ENCODE measurements at places on chromosomes 11 and 22.

GRCh38 chr11:33598426-33599069 is 102.1 kb downstream of the C11orf91 start:
- no peak for DNase-seq

DNA sequence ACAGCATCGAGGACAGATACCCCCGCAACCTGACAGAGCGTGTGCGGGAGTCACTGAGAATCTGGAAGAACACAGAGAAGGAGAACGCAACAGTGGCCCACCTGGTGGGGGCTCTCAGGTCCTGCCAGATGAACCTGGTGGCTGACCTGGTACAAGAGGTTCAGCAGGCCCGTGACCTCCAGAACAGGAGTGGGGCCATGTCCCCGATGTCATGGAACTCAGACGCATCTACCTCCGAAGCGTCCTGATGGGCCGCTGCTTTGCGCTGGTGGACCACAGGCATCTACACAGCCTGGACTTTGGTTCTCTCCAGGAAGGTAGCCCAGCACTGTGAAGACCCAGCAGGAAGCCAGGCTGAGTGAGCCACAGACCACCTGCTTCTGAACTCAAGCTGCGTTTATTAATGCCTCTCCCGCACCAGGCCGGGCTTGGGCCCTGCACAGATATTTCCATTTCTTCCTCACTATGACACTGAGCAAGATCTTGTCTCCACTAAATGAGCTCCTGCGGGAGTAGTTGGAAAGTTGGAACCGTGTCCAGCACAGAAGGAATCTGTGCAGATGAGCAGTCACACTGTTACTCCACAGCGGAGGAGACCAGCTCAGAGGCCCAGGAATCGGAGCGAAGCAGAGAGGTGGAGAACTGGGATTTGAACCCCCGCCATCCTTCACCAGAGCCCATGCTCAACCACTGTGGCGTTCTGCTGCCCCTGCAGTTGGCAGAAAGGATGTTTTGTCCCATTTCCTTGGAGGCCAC is 3.3 kb downstream of the FADD start:
- DNase-seq = no peak

DNA sequence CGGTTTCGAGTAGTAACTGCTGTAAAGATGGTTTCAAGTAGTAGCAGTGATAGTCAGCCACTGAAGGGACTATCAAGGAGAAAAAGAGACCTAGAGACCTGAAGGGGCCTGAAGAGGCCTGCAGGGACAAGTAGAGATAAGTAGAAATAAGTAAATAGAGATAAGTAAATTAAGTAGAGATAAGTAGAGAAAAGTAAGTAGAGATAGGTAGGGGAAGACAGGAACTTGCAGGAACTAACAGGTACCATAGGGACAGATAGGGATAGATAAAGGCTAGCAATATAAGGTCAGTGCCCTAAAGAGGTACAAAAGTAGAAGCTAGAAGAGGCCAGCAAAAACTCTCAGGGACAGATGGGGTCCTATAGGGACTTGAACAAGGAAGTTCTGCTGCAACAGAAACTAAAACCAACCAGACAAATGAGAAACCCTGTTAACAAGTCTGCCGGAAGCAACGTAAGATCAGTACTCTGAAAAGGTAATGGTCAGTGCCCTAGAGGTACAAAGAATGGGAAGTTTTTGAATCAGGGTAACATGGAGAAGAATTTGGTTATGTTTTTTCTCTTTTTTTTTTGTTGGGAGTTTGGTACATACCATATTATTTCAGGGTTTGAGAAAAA is 9.6 kb upstream of the SC5D start:
- no peak for DNase-seq

DNA sequence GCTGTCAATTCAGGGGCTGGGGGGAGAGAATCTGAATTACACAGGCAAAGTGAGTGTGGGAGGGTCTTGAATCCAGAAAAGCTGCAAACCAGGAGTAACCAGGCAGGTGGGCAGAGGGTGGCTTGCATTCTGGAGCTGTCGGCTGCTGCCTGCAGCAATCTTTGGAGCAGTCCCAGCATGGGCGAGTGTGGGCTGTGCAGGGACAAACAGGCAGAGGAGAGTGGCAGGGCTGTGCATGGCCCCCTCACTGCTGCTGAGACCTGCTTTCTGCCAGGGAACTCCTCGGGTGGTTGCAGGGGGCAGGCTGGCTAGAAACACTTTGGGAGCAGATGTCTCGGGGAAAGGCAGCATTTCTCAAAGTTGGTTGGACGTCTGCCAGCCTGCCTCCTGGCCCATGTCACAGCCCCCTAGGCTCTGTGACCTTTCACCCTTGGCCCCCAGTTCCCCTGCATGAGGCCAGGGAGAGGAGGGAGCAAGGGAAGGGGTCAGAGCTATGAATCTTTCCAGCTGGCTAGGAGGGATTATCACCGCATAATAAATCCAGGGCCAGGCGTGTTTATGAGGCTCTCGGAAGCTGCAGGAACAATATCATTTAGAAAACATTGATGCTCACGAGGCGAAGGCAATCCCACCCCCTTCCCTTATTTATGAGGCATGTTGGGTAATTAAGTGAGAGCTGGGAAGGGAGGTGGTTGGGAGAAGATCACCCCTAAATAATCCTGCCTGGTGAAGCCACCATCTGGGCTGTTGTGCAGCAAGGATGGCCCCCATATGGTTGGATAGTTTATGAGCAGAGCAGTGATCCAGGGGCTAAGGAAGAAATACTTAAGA is 212.3 kb upstream of the NCAM1 start:
- no peak for DNase-seq

DNA sequence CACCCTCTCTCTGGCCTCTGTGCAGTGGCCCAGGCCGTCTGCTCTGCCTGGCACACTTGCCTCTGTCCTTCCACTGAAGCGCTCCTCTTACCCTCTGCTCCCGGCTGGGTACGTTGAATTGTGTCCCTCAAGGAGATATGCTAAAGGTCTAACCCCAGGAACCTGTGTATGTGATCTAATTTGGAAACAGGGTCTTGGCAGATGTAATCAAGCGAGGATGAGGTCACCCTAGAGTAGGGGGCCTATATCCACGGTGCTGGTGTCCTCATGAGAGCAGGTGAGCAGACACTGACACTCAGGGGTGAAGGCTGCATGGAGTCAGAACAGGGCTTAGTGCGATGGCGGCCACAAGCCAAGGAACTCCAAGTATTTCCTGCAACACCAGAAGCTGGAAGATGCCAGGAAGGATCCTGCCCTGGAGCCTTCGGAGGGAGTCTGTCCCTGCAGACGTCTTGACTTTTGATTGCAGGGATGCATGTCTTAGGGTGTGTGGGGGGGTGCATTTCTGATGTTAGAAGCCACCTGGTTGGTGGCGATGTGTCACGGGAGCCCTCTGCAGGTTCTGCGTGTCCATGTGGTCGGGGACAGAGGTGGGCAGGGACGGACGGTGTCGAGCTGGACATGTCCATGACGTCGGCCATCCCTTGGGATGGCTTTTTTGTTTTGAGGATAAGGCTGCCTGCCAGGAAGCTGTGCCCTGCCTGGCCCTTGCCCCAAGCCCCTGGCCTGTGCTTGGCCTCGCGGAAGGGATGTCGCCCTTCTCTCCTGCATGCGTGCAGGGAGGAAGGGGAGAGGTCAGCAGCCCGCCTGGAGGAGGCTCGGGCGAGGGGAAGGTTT is 68.6 kb downstream of the LRP5 start:
- DNase-seq = no peak

Data from effector CD8-positive, alpha-beta T cell (primary cell).